ENCODE measurements at places on chromosomes 11 and 22.

- DNase-seq: no peak
These were observed 188.2 kb upstream of the TBCEL start for GRCh38 chr11:120835601-120836228.

GRCh38 chr22:45846952-45847351, 130.0 kb downstream of the WNT7B start:
- DNase-seq: no peak

- no peak for DNase-seq
These were observed 17.6 kb downstream of the SLC5A12 start for GRCh38 chr11:26704249-26704648.

DNA sequence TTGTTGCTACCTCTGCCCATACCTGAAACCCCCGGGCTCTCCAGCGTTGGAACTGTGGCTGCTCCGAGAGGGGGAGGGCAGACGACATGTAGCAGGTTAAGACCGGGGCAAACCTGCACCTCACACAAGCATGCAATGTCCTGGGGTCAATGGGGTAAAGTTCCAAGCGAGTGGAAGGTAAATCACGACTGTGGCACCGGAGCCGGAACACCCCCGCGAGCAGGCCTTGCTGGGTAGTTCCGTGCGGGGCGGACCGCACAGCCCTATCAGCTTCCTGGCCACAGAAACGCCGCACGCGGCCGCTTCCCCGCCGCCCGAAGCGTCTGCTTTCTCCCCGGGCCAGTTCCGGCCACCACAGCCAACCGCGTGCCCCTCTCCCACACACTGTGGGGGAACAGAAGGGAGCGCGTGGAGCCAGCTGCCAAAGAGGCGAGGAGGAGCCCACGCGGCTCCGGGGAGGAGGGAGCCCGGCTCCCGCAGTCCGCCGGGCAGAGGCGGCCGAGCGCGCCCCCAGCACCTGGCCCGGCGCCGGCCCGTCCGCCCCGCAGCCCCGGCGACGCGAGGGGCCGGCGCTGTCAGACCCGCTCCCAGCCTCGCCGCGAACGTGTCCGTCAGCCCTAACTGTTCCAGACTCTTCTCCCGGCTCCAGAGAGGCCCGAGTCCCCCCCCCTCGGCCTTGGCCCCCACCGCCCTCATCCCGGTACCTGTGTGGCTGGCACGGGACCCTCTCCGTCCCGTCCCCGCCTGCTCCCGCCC, 1.6 kb downstream of the SPTBN2 start:
- peak; percentile 17 for DNase-seq

DNA sequence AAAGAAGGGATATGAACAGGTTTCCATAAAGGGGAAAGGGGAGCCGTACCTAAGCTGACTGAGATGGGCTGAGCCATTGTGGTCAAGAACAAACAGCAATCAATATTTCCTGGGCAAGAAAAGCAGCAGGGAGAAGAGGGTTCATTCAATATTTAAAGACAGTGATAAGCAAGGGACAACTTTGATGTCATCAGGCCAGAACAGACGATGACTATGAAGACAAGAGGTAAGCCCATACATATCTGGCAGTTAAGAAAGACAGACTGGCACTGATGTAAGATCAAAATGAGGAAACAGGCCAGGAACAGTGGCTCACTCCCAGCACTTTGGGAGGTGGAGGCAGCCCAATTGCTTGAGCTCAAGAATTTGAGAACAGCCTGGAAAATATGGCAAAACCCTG, 2.4 kb downstream of the OR5A2 start:
- DNase-seq: no peak

GRCh38 chr11:68923614-68924013, 19.9 kb downstream of the IGHMBP2 start:
- no peak for DNase-seq

GRCh38 chr11:5665051-5665570, 19.8 kb downstream of the TRIM5 start:
- DNase-seq: no peak

DNA sequence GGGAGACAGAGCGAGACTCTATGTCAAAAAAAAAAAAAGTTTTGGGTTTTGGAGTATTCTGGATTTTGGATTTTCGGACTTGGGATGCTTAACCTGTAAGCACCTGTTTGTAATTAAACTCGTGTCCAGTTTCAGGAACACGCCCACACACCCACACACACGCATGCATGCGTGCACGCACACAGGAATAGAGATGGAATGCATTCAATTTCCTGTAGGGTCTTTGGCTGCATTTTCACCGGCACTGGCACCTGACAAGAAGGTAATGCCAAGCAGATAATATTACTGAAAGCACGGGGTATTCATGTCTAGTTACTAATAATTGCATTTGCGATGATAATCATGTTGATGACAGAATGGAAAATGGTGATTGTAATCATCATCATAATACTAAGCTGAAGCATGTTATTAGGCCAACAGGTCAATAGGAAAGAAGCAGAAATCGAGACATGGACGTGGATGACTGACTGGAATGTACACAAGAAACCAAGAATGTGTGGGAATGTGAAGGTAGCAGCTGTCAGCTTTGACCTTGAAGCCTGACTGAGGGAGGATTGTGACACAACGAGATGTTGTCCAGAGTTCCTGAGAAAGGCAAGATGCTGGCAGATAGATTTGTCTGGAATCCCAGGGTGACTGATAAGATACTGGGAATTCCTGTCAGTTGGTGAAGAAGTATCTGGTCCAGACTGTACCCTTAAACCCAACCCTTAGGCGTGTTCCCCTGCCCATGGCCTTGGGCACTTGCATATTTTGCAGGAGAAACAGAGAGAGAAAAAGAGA, 108.6 kb downstream of the SYN3 start:
- DNase-seq: no peak

- no peak for DNase-seq
These were observed 49.3 kb upstream of the CD44 start for GRCh38 chr11:35089666-35090065.

DNA sequence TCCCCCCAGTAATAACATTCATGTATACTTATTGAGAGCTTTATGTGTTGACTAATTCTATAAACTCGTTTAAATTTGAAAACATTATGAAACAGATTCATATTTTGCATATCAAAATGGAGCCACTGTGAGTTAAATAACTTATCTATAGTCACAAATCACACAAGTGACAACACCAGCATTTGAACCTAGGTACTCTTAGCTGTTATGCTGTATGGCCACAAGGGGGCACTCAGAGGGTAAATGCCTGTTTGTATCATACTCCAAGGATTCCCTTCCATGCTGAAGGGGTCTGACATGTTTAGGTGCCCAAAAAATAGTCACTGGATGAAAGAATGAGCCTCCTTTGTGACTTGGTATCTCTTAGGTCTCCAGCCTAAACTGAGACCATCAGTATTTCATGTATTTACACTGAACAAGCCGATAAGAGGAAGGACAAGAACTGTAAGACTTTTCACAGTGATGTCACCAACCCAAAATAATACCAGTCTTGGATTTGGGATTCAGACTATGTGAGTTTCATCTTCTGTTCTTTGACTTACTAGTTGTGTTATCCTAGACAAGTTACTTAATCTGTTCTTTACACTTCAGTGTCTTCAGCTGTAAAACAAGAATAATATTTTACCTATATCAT, 12.2 kb upstream of the OR52D1 start:
- DNase-seq: peak; percentile 10

- DNase-seq: peak; percentile 80
These were observed 18.4 kb downstream of the BCL9L start for GRCh38 chr11:118907051-118908042.

GRCh38 chr11:115919341-115920091, 415.3 kb upstream of the CADM1 start:
- no peak for DNase-seq

- peak; percentile 53 for DNase-seq
These were observed 54.3 kb upstream of the USP47 start for GRCh38 chr11:11787305-11788062.

- DNase-seq: no peak
These were observed 52.7 kb downstream of the LINC01488 start for GRCh38 chr11:69534166-69534530.

GRCh38 chr11:24793479-24793878, 296.6 kb downstream of the LUZP2 start:
- DNase-seq: no peak

DNA sequence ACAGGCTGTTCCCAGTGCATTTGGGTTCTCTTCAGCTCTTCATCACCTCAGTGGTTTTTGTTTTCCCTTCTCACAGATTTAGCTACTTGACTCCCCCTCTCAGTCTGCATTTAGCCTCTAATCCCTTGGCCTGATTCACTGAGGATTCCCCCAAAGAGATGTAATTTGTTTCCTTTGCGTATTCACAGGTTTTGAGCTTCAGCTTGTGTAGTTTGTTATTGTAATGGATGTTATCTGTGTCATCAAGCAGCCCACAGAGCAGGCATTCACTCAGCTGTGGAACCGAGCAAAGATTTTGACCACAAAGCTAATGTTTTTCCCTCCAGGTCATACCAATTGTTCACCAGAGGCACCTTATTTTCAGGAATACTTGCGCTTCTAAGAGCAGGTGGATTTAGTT, 6.4 kb upstream of the ME3 start:
- DNase-seq: no peak

GRCh38 chr22:17314487-17314886, 54.8 kb upstream of the CECR2 start:
- no peak for DNase-seq

- DNase-seq: no peak
These were observed 30.8 kb upstream of the RAG2 start for GRCh38 chr11:36628765-36629244.

DNA sequence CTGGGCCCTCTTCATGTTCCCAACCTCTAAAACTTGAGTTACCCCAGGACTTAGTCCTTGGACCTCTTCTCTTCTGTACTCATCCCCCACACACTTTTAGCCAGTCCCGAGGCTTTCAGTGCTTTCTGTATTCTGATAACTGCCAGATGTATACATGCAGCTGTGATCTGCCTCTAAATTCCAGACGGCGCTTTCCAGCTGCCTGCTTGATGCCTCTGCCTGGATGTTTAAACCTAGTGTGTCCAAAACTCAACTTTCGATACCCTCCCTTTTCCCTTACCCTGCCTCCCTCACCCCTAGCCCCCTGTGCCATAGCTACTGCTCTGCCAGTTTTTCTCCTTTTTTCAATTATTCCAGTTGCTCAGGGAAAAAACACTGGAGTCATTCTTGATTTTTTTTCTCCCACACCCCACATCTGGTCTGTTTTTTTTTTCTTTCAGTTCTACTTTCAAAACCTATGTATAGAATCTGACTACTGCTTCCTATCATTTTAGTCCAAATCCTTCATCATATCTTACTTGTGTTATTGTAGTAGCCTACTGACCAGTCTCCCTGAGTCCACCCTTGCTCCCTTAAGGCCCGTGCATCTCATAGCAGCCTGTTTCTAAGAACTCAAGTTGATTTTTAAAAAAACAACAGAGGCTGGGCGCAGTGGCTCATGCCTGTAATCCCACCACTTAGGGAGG, 32.9 kb upstream of the TECTA start:
- no peak for DNase-seq

DNA sequence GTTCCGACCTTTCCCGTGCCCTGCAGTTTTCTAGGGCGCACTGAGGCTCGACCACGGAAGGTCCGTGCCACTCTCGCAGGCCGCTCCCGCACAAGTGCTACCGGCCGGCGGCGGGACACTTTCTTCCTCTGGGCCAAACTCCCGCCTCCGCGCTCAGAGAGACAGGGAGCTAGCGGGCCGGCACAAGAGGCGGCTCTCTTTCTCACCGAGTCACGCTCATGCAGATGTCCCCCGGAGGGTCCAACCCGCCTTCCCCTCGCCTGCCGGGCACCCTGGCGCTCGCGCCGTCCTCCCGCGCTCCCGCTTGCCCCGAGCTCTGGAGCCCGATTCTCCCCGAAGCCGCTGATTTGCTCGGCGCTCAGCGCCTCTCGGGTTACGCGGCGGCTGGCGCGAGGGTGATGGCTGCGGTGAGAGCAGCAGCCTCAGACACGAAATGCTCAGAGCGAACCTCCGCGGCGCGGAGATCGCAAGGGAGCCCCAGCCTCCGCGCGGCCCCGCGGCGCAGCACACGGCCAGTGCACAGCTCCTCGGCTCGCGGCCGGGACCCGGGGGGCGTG, 1.0 kb downstream of the LMO1 start:
- DNase-seq: no peak

DNA sequence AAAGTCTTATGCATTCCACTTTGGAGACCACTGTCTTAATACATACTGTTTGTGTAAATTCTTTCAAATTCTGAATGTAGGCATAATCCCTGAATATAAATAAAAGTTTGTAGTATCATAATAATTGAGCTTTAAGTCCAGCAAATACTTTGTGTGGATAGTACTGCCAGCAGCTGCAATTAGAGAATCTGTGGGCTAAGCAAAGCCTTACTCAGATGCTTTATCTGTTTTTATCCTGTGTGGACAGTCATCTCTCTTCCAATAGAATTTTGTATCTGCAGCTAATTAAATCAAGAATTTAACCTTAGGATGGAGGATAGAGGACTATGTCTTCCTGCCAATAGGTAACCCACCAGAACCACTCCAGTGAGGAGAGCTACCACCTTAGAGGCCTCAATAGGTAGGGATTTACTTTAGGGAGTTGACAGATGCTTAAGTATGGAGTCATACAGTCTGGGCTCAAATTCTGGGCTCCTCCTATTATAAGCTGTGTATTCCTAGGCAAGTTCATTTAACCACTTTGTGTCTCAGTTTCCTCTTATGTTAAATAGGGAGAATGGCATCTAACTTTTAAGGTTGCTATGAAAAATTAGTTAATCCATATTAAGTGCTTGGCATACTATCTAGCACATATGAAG, 71.1 kb downstream of the STIM1 start:
- DNase-seq: no peak

GRCh38 chr11:115682101-115682500, 177.9 kb upstream of the CADM1 start:
- DNase-seq: no peak

DNA sequence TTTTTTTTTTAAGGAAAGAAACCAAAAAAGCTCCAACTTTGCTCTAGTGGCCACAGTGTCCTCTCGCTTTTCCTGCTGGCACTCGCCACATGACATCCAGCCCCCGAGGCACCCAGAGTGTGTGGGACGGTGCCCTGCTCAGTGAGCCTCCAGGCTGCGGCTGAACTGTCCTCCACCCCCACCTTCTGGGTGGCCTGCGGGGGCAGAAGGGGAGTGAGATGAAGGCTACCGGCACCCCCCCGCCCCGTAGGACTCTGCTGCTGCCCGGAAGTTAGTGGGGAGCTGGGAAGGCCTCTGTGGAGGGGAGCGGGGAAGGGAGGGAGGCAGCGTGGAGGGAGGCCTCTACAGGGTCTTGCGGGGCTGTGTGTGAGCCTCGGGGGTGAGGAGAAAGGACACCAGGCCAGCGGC, 264.4 kb downstream of the CTTN start:
- DNase-seq: no peak

GRCh38 chr11:72541257-72541974, 107.1 kb upstream of the CLPB start:
- DNase-seq: no peak

DNA sequence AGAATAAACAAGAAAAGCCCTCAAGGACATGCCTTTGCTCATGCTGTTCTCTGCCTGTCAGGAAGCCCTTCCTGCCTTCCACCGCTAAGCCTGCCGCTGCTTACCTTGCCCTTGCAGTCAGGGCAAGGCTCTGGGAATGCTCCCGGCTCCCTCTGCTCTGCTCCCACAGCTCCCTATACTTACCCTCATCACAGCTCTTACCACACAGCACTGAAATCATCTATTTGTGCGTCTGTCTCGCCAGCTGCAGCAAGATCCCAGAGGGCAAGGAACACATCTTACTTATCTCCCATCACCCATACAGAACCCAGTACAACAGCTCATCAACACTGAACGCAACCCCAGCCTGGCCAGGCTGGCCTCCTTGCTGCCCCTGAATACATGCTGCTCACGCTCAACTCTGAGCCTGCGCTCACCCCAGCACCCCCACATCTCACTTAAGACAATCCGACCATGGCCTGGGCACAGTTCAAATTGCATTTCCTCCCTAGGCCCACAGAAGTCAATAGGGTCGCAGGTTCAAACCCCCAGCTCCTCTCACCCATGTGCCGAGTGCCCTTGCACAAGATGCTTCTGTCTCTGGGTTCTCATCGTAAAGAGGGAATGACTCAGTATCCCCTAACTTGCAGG, 161.8 kb downstream of the IGLL1 start:
- DNase-seq: no peak
